Stimulated activated CD8-positive, alpha-beta memory T cell treated with anti-CD3 and anti-CD28 coated beads, Interleukin-7, amount 100 ng/mL, for 1 hour (primary cell): ENCODE measurements at places on chromosomes 12 and 14.

- DNase-seq, result no peak
Observed at GRCh38 chr12:58176296-58176869, 235.0 kb downstream of the ATP23 start.

DNA sequence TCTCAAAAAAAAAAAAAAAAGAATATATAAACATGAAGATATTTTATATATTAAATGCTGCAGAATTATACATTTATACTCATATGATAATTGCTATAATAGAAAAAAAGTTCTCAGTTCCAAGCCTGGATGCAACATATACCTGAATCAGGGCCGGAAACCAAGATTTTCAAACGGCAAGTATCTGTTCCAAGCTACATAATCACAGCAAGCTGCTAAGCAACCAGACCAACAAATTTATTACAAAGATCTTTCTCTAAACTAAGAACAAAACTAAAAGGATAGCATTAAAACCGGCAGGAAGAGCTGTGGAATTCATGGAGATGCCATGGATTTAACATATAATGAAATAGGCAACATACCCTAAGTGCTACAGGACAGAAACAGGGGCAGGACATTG, 7.1 kb downstream of the RACGAP1 start:
- no peak for DNase-seq

DNA sequence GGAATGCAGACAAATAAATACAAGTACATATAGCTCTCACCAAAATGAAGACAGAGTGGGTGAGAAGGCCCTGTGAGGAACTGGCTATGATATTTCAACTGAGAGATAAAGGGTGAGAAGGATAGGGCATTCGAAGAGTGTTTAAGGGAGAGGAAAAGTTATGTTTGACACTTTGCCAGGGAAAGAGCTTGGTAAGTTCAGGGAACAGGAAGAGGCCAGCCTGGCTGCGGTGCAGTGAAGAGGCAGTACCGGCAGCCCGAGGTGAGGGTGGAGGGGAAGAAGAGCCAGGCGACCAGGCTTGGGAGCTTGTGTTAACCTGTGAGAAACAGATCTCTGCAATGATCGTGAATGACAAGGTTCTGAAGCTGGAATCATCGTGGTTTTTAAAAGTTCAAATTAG, 84.7 kb upstream of the RFX4 start:
- DNase-seq, result no peak

DNA sequence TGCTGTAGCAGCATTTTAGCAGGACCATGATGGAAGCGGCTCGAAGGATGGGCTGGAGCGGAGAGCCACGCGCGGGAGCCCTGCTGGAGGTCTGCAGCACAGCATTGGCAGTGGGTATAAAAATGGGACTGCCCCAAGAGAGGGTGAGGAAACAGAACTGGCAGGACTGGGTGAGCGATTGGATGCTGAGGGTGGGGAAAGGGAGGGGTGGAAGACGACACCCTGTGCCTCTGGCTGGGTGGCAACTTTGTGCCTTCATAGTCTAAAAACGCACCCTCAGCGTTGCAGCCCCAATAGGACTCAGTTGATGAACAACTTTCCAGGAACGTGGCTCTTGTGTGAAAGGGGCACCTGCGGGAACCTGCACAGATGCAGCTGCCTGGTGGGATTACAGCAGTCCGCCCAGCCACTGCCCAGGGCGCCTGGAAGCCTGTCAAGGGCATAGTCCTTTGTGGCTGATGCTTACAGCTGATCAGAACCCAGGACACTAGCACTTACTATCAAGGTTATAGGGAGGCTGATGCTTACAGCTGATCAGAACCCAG, 73.0 kb downstream of the NINJ2 start:
- DNase-seq, result no peak

DNA sequence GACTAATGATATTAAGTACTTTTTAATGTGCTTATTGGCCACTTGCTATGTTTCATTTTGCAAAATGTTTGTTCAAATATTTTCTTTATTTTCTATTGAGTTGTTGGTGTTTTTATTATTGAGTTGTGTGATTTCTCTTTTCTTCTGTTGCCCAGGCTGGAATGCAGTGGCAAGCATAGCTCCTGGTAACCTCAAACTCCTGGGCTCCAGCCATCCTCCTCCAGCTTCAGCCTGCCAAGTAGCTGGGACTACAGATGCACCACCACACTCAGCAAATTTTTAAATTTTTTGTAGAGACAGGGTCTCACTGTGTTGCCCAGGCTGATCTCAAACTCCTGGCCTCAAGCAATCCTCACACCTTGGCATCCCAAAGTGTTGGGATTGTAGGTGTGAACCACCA, 199.2 kb downstream of the NOVA1 start:
- DNase-seq, result no peak

DNA sequence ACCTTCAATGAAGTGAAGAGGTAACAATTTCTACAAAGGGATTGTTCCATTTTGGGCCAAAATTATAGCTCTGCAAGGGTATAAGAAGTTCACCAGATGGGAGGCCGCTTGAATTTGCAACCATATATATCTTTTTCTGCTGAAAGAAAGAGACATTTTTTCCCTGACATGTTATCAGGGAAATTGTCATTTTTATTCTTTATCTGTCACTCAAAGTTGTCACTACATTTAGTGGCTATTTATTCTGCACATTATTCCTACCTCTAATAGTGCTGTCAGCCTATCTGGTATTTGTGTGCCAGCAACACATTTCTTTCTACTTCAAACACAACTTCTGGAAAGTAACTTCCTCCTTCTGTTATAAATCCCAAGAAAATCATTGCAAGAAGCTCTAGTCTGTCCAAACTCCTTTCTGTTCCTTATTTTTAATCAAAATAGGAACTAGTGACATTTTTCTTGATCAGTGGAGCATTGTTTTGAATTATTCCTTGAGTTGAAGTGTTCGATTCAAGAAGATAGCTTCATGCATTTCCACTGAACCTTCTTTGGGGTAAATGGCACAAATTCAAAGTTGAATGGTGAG, 137.9 kb upstream of the ATP2B1 start:
- DNase-seq, result no peak

- peak; percentile 23 for DNase-seq
Observed at GRCh38 chr12:104682790-104683279, 226.1 kb downstream of the CHST11 start.

GRCh38 chr12:46702581-46703344, 123.0 kb downstream of the SLC38A4 start:
- DNase-seq, result no peak

DNA sequence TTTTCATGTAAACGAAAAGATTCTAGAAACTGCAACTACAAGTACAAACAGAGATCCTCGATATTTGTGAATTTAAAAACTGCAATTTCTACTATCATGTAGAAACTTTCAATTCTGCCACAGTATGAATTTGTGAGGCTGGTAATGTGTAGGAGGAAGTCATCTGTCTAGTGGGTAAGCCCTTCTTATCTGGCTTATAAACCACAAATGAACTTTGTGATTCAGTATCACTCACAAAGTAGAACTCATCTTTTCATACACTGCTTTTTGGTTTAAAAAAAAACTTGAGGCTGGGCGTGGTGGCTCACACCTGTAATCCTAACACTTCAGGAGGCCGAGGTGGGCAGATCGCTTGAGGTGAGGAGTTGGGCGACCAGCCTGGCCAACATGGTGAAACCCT, 20.7 kb downstream of the GTF2A1 start:
- DNase-seq, result no peak

DNA sequence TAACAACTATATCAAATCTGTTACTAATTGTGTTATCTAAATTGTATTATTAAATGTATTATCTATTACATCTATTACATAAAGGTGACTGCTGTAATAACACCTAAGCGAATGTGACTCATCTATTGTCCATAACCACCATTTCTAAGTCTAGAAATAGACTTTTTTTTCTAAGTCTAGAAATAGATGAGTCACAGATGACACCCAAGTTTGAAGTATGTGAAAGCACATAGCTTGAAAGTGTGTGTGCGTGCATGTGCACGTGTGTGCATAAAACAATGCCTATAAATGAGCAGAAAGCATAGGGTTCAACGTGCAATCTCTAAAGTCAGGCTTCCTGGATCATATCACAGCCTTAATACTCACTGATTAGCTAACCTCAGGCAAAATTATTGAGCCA, 451.3 kb upstream of the USP15 start:
- DNase-seq, result no peak

DNA sequence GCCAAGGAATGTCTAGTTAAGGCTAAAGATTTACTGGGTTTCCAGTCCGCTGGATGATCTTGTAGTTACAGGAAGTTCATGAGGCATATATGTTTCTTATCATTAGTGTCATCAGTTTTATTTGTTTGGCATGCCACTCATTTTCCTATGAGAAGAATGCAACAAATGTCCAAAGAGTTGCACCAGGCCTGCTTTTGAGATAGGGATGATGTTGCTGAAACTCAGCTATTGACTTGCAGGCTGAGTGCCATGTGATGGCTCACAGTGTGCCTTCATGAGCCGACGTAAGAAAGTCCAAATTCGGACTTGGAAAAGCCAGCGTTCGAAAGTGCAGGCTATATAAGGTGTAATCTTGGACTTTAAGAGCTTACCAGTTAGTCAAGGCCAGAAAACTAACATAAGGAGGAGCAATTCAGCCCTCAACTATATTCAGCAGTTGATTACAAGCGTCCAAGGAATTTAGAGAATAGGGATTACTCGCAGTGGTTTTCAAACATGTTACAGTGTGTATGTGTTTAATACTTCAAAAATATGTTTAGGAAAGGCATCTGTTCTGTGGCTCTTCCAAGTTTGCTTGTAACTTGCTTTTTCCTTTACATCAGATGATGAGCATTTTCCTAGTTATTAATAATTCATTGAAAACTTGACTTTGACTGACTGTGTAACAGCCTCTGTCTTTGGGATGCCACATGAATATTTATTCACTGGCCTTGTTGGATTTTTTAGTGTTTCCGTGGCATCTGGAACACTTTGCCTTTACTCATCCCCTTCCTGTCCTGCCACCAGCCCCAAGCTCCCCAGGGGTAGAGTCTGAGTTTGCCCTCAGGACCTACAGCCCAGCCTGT, 101.3 kb downstream of the LGMN start:
- DNase-seq, result no peak

DNA sequence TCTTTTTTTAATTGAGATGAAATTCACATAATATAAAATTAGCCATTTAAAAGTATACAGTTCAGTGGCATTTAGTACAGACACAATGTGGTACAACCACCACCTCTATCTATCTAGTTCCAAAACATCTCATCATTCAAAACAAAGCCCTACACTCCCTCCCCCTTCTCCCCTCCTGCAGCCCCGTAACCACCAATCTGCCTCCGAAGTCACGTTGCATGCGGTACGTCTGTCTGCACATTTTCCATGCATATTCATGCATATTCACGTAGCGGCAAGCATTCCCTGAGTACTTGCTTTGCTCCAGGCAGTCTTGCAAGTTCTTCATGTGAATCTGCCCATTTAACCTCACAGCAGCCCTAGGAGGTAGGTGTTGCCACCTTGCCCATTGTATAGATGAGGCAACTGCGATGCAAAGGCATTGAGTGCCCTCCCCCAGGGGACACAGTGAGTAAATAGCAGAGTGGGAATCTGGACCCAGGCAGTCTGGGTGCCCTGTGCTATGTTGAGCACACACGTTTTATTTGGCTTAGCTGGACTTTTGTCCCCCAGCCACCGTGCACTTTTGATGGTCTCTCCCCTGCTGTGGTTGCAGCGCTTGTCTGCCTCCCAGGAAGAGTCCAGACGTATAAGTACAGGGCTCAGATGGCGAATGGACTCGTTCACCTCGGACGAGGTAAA, 43.4 kb downstream of the RIN3 start:
- no peak for DNase-seq

GRCh38 chr12:81942594-81942993, 183.4 kb upstream of the PPFIA2 start:
- no peak for DNase-seq

- no peak for DNase-seq
Observed at GRCh38 chr12:126418400-126418799, 1353.2 kb downstream of the AACS start.

DNA sequence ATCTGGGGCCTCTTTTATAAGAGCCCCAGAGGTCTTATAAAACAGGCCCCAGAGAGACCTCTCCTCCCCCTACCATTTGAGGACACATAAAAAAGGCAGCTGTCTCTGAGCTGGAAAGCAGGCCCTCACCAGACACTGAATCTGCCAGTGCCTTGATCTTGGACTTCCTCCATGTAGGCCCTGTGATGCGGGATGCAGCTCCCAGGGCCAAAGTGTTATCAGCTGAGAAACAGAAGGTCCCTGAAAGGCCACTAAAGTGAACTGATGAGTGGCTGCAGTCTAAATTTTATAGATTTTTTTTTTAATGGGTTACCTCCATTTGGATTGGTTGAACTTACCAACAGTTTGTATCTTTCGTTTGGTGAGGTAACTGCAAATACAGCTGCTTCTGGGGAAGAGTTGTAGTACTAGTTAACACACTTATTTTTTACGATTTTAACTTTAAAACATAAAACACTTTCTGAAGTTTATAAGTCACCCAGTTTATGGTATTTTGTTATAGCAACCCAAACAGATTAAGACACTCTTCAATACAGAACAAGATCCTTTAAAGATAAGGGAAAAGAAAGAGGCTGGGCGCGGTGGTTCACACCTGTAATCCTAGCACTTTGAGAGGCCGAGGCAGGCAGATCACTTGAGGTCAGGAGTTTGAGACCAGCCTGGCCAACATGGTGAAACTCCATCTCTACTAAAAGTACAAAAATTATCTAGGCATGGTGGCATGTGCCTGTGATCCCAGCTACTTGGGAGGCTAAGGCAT, 5.6 kb upstream of the GUCY2C start:
- no peak for DNase-seq

GRCh38 chr14:97224016-97224415, 426.8 kb downstream of the VRK1 start:
- no peak for DNase-seq

DNA sequence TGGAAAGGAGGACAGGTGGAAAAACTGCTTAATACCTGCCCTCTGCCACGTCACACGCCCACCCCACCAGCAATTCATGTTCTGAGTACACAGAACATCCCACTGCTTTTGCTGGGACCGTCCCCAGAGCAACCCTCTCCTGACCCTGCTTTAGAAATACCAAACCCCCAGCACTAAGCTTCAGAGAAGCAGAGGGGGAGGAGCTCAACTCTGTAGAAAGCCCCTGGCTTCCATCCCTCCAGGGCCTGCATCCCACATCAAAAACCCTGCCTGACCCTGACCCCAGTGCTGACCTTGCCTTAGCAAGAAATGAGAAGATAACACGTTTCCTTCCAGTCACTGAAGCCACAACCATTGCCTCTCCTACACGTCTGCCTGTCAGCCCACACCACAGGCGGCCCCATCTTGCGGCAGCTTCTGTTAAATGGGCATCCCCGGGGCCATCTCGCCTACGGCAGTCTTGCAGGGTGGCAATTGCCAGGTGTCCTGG, 19.7 kb downstream of the VDR start:
- DNase-seq, result no peak

- DNase-seq, result no peak
Observed at GRCh38 chr12:124389725-124390441, 95.0 kb downstream of the RFLNA start.

DNA sequence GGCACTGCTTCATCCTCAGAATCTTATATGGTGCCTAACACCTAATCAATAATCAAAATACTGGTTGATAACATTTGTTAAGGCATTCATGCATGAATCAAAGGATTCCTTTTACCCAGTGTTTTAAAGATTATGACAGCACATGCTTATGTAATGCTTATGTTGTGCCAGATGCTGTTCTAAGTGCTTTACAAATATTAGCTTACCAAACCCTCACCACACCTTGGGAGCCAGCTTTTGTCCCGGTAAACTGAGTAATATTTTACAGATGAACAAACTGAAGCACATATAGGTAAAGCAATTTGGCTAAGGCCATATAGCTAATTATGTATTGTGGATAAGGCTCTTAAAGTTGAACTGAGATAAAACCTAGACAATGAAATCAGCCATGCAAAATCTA, 209.2 kb downstream of the ALX1 start:
- no peak for DNase-seq
